ENCODE measurements at places on chromosomes 12 and 14.
A peak's percentile ranks its signal among the peaks of the same experiment; 100 is the strongest.

GRCh38 chr14:90871605-90872233 is 55.5 kb upstream of the TTC7B start:
- DNase-seq: no peak

DNA sequence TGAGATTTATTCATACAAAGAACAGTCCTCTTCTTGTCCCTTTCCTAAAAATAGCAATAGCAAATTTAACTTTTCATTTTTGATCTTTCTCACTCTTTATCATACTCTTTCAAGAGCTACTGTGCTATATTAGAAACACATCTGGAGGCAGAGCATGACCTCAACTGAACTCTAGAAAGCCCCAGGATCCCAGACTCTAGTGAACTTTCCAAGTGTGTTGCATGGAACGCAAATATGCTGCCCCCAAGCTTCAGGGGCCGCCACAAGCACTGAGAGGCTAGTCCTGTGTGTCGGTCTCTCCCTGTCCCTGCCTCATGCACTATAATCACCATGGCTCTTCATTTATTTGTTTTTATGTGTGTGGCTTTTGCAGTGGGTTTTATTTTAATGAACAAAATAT is 38.7 kb upstream of the ZNF641 start:
- no peak for DNase-seq

- DNase-seq: no peak
These were observed 407.4 kb upstream of the PRICKLE1 start for GRCh38 chr12:42996869-42997431.

GRCh38 chr12:121456551-121456950 is 56.6 kb downstream of the RNF34 start:
- no peak for DNase-seq

DNA sequence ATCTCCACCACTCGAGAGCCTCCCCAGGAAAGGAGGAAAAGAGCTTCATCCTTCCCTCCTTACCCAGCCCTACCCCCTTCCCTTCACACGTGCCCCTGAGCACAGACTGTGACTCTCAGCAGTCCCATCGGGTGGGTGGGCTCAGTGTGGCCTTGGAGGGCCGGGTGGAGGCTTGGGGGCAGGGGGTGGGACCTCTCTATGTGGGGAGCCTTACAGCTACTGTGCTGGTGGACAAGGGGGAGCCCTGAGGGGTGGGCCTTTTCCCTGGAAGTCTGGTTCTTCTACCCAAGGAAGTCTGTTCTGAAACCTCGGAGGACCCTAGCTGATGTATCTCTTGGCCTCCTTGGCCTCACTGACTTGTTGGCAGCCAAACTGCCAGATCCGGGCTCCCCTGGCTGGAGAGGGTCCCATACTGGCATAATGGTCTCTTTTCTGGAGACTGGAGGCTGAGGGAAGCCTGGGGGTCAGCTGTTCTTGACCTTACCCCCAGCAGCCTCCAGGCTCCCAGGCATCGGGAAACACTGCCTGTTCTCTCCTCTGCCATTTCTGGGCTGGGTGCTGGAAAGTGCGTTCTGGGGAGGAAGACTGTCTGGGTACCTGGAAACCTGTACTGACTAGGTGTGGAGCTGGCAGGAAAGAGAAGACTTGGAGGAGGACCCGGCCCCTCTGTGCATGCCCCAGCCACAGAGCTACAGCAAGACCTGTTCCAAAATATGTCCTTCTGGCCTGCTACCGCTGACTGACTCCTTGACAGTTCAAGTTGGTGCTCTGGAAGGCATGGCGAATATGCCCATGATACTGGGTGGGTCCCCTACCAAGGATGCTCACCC is 7.6 kb downstream of the VASH1 start:
- no peak for DNase-seq

GRCh38 chr12:99611117-99611516 is 36.4 kb upstream of the GARIN6 start:
- no peak for DNase-seq

GRCh38 chr12:2378835-2379330 is 326.1 kb downstream of the CACNA1C start:
- no peak for DNase-seq

GRCh38 chr14:52380294-52380693 is 66.2 kb downstream of the PTGER2 start:
- no peak for DNase-seq

DNA sequence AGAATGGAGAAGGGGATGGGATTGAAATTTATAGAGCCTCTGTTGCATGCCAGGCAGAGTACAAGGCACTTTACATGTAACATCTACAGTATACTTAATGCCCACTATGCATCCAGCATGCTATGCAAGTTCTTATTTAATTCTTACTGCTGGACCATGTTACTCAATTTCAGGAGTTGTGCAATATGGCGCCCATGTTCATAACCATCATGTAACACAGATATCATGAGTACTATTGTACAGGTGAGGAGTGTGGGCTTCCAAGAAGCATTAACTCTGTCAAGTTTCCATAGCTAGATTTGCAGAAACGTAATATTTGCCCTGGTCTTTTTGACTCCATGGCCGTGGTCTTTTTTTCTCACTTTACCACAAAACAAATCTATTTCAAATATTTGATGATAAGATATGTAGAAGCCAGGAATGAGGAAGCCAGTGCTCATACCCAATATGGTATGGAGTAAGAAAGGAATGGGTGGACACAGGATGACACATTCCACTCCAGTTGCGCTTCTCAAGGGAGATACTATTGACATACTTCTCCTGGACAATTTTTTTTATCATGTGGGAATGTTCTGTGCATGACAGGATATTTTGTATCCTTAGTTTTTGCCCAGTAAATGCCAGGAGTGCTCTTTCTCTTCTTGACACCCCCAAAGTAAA is 191.8 kb downstream of the C12orf75 start:
- DNase-seq: no peak

DNA sequence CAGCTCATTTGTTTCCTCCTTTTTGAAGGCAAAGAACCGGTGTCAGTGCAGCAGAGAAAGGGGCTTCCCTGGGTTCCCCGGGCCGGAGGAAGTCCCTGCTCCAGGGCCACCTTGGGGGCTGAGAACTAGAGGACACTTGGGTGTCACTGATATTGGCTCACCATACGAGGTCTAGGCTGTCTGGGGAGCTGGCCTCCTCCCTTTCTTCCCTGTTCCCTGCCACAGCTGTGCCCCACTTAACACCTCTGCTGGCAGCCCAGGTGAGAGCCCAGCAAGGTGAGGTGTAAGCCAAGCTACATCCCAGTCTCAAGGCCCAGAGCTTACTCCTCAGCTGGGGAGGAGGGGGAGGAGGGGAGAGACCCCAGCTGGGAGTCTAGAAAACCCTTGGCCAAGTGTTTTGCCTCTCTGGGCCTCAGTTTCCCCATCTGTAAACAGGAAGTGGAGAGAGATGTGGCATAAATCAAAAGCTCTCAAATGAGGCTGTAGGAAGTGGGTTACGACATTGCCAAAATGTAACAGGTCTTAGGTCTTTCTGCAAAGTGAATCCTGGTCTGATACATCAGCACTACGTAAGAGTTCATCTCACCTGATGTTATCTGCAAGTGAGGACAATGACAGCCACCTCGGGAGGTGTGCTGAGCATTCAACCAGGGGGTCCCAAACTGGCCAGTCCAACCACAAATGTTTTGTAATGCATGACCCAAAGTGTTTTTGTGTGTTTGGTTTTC is 25.5 kb downstream of the RASAL1 start:
- DNase-seq: no peak

DNA sequence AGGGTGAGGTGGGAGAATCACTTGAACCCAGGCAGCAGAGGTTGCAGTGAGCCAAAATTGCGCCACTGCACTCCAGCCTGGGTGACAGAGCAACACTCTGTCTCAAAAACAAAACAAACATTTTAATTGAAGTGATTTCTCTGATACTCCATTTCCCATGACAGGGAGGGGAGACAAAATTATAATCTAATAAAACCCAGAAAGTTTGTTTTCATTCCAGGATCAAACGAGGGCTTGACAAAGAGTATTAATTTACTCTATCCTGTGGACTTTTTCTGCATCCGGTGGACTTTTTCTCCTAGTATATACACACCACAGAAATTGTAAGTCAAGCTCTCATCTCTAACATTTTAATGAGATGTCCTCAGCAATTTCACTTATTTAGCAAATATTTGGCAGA is 14.5 kb upstream of the AP4S1 start:
- no peak for DNase-seq

DNA sequence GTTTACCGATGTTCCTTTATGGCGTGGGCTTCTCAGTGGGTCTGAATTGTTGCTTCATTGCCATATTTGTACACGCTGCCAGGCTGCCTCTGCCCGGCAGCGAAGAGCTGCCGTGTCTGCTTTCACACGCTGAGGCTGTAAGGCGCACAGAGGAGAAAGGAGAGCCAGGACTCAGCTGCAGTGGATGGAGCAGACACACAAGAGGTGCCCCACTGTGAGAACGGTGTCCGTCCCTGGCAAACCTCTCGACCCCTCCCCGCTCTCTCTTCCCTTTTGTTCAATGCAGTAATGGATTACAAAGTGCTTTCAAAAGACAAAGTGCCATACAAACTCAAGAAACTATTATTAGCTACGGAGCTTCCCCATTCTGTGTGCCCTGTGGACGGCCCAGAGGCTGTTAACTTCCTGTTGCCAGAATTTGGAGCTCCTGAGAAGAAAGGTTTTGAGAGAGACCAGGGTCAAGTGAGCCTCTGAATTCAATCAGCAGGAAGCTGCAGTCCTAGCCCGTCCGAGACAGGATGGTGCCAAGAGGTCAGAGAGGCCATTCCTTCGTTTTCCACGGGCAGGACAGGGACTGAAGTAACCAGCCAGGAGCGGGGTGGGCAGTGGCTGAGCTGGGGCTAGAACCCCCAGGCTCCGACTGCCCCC is 15.8 kb downstream of the CCND2 start:
- no peak for DNase-seq

GRCh38 chr14:23286902-23287479 is 1.1 kb upstream of the HOMEZ start:
- DNase-seq: no peak

GRCh38 chr12:3227076-3227975 is 150.1 kb downstream of the TSPAN9 start:
- no peak for DNase-seq

GRCh38 chr12:92051441-92051840 is 94.2 kb downstream of the BTG1 start:
- DNase-seq: no peak

DNA sequence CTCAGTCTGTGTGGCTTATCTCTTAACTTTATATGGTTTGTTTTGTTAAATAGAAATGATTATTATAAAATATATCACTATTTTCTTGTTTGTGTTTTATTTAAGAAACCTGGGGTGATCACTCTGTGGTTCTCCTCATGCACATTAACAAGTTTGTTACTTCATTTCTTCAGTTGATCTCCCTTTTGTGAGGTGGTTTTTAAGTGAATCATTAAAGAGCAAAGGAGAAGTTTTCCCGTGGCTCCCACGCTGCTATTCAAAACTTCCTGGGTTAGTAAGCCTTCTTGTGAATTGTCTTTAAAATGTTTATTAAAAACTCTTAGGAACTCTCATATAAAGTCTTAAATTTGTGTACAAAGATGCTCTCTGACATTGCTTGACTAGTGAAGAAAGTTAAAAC is 11.8 kb downstream of the ADIPOR2 start:
- no peak for DNase-seq

DNA sequence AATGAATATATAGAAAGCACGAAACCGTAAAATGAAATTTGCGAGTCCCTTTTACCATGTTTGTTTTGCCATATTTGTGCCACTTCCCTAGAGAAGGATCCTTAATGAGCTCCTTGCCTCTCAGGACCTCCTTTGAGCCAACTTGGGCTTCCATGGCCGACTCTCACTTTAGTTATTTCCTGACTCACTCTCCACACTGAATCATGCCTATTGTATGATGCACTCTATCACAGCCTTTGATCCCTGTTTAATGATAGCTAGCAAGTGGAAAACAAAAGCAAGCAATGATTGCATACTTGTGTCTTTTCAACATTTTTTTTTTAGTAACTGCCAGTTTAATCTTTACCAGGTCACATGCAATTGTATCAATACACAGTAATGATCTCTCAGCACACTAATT is 153.2 kb downstream of the CCER1 start:
- DNase-seq: no peak

GRCh38 chr14:88554457-88555286 is at the start of gene PTPN21:
Gene PTPN21, minus strand, starts transcription at chr14:88555007. Its CDS starts 4,590 bp downstream, at chr14:88550417.
- peak; percentile 7 for DNase-seq

GRCh38 chr14:22552001-22552826 is 36.8 kb downstream of the DAD1 start:
- DNase-seq: no peak
